Stimulated activated CD8-positive, alpha-beta memory T cell treated with anti-CD3 and anti-CD28 coated beads, Interleukin-7, amount 100 ng/mL, for 24 hours (primary cell): ENCODE measurements at places on chromosomes 6 and 20.

GRCh38 chr20:14313341-14314020 is 23.9 kb downstream of the FLRT3 start:
- no peak for DNase-seq

DNA sequence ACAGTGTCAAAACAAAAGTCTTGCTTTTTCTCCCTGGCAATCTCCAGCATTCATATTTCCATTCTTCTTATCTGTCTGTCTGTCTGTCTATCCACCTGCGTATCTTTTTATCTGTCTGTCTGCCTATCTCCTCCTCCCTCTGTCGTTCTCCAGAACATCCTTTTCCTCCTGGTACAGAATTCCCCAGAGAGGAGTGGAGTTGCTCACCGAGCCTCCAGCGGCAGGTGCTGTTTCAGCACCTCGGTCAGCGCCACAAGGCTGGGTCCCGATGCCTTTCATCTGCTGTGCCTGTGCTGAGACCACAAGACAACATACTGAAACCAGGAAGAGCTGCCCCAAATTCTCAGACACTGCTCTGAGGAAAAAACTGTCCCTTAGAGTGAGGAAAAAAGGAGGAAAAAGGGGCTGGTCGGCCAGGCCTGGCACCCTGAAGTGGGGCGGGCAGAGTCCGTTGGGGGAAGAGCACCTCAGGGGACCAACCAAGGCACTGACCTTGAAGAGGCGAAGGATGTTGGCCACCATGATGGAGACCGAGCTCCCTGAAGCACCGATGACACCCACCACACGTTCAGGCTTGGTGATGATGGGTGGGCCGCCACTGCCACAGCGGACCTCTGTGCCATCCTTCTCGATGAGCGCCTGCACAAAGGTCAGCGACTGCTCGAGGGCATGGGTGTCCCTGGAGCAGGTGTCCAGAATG is 13.3 kb downstream of the GRM4 start:
- no peak for DNase-seq

DNA sequence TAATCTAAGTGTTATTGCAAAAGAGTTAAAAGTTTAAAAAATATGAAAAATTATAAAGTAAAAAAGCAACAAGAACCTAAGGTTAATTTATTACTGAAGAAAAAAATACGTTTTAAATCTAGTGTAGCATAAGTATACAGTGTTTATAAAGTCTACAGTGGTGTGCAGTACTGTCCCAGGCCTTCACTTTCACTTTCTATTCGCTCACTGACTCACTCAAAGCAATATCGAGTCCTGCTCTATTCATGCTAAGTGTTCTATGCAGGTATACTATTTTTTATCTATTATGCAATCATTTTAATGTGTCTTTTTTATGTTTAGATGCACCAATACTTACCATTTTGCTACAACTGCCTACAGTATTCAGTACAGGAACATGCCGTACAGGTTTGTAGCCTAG is 113.0 kb downstream of the MANEA start:
- no peak for DNase-seq

DNA sequence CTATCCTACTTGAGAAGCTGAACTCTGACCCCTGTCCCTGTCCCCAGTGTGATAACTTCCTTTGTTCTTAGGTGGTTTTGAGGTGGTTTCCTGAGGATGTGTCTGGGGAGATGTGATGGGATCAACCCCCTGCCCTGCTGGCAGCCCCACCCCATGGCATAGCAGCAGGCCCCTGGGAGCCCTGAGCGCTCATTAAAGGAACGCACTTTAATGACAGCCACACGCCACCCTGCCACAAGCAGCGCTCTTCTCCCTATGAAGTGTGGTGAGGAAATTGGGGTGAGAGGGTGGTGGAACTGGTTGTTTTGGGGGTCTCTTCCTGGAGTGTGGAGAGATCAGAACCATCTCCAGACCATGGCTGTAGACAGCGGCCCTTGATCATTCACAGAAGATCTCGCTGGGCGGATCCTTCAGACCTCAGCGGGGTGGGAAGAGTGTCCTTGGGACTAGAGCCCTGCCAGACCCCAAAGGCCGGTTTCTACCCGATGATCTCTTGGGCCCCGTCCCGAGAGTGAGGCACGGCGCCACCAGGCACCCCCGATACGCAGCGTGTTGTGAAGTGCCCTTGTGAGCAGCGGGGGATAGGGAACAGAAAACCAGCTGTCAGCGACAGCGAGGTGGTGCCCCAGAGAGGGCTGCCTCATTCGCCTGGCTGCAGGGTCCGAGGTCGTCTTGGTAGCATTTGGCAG is 45.4 kb downstream of the SYNJ2 start:
- no peak for DNase-seq

GRCh38 chr20:44143936-44144335 is 43.1 kb downstream of the JPH2 start:
- no peak for DNase-seq

GRCh38 chr6:13672904-13673303 is 38.7 kb downstream of the RANBP9 start:
- no peak for DNase-seq

DNA sequence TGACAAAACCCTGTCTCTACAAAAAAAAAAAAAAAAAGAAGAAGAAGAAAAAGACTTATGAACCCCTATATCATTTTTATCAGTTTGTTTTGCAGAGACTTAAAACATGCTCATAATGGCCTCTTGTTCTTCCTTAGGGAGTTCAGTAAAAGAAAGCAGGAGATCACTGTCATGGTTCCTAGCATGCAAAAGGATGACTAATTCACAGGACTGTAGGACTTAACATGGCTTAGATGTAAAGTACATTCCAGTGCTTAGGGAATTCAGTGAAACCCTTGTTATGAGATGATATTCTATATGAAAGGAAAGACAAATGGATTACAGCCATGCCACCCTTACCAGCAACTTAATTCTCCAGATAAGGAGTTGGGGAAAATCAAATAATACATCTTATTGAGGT is 29.5 kb downstream of the EEF1A1 start:
- no peak for DNase-seq

GRCh38 chr20:62362991-62363919 is 3.9 kb downstream of the LAMA5 start:
- DNase-seq, result no peak

DNA sequence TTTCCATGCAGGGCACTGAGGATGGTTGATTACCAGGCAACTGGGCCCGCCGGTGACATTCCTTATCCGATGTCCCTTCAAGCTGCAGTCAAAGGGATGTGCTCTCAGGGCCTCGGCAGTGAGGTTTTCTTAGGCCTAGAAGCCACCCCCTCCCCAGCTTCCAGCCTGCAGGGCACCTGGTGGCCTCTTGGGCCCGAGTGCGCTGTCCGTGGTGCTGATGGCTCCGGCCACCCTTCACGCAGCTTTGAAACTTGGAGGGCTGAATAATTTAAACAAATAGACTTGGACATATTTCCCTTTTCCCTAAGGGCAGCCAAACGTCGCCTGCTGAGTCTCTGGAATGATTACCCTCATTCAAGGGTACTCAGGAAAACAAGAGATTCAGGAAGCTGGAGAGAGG is 8.9 kb upstream of the MLN start:
- DNase-seq, result no peak

GRCh38 chr6:3635482-3635881 is 116.0 kb downstream of the PXDC1 start:
- no peak for DNase-seq

DNA sequence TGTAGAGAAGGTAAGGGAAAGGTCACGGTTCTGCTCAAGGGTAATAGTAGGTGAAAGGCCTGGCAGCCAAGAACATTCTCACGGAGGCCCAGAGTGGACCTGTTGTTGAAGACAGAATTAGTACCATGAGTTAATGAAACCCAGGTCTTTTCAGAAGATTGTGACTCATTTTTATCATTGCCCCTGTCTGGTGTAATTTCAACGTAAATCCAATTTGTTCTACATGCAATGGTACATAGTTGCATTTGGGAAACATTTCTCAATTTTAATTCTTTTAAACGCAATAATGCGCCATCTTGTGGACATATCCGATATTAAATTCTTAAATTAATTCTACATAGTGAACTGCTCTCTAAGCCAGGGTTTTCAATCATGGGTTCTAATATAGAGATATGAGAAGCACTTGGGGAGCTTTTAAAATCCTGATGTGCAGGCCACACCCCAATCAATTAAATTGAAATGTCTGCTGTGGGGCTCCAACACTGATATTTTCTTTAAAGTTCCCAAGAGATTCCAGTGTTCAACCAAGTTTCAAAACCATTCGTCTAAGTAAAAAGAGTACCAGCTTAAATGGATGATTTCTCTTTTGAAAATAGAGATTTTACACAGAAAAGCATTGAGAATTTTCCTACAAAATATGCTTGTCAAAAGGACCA is 257.4 kb downstream of the PLCB1 start:
- no peak for DNase-seq

DNA sequence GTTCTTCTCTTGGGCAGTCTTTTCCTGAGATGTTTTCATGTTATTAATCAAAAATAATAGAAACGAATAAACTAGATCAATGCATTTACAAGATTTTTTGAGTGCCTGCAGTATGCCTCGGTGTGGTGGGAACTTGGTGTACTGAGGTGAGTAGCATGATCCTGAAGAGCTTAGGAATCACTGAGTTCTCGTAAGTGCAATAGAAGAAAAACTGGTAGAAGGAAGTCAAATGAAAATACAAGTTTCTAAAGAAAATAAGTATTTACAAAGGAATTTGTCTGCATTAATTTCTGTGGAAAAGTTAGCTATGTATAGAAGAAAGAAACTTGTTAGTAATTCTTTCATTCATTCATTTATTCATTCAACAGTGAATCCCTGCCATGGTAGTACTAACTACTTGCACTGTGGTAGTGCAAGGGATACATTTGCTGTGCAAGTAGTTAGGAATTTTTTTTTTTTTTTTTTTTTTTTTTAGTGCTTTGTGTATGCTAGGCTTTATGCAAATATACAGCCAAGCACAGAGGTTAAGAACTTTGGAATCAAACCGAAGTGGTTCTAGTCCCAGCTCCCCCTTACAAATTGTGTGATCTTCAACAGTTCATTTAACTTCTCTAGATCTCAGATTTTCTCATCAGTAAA is 13.9 kb downstream of the NT5E start:
- no peak for DNase-seq

- no peak for DNase-seq
These were observed 301 bp downstream of the PPP1R3D start for GRCh38 chr20:59939879-59940128.
